ENCODE measurements at places on chromosomes 7 and 10. TPM values are rescaled to one million over a fixed set of nuclear protein-coding genes. Genes with fewer than 3 reads are reported as not detected.

JAZF1 gene
- total RNA-seq, result 15.9 TPM

GRCh38 chr7:5491251-5492019 is 67.8 kb upstream of the TNRC18 start:
- peak; percentile 54 for DNase-seq

SPDYE11 gene
- not detected for total RNA-seq

EXOC4 gene
- total RNA-seq, result 134 TPM

DNA sequence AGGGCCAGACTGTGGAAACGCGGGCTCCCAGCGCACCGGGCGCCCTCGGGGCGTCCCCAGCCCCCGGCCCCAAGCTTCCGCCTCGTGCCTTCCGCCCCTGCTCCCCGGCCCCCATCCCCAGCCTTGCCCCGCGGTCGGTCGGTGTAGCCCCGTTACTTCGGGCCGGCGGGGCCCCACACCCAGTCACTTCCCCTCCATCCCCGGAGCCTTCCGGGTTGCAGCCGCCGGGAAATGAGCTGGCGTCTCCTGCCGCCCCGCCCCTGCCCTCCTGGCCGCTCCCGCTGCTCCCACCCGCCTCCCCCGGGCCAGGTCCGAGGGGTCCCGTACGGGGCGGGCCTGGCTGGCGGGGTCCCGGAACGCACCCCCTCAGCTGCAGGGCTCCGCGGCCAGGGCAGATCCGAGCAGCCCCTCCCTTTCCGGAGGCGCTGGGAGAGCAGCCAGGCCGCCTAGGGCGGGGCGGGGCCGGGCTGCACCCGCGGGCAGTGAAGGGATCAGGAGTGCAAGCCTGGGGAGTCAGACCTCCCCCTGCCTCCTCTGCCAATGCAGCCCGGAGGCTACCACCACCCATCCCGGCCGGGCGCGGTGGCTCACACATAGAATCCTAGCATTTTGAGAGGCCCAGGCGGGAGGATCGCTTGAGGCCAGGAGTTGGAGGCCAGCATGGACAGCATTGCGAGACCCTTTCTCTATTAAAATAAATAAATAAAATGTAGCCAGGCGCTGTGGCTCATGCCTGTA is 709 bp downstream of the ARPC1B start:
- peak; percentile 97 for DNase-seq

GRCh38 chr7:143329471-143330170 is 13.7 kb downstream of the CLCN1 start:
- DNase-seq, result no peak

DNA sequence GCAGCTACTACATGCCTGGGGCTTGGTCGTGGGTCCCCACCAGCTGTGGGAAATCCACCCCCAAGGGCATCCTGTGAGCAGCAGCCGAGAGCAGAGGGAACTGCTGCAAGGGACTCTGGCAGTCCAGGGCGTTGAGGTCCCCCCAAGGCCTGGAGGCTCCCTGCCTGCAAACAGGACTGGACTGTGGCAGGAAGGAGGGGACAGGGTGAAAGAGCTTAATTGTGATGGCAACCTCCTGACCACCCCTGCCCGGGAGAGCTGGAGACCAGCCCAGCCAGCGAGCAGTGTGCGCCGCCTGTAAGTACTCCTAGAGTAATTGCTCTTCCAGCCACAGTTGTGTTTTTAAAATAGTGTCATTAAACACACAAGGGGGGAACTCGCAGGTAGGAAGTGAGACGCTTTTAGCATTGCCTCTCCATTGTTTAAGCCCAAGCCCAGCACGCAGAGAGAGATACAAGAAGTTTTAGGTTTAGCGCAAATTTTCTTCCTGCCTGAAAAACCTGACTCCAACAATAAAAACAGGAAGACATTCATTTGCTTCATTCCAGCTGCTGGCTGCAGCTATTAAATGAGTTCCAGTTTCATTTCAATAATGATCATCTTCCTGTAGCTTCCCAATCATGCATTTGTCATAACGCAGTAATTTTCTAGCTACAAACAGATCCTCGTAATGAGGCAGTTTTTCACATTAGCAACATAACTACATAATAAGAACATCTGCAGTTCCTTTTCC is 111.1 kb downstream of the EBF3 start:
- DNase-seq, result peak; percentile 32

DNA sequence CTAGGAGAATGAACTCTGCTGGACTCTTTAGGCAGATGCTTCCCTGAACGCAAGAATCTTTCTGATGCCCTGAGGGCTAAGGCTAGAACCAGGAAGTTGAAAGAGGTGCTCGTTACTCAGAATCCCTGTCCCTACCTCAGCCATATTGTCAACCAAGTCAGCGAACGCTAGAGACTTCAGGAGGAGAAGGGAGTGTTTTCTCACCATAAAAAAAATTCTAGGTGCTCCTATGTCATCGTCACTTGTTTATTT is 359.4 kb downstream of the PRPF18 start:
- DNase-seq, result no peak

SSC4D gene
- total RNA-seq, result 0.88 TPM

ELFN1 gene
- 12.7 TPM for total RNA-seq

GRCh38 chr7:124179641-124180040 is 146.8 kb upstream of the TMEM229A start:
- DNase-seq, result no peak

- DNase-seq, result no peak
Observed at GRCh38 chr7:82677493-82677892, 233.9 kb upstream of the CACNA2D1 start.

- no peak for DNase-seq
Observed at GRCh38 chr7:11026452-11027359, 53.0 kb downstream of the PHF14 start.

DNA sequence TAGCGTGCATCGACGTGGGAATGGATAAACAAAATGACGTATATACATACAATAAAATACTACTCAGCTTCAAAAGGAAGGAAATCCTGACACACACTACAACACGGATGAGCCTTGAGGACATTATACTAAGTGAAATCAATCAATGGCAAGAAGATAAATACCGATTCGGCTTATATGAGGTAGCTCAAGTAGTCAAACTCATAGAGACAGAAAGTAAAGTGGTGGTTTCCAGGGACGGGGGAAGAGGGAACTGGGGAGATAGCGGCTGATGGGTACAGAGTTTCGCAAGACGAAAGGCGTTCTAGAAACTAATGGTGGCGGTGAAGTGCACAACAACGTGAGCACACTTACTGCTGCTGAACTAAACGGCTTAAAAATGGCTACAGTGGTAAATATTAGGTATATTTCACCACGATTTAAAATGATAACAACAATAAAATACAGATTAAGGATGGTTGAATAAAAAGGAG is 516.7 kb downstream of the PARD3 start:
- no peak for DNase-seq

DNA sequence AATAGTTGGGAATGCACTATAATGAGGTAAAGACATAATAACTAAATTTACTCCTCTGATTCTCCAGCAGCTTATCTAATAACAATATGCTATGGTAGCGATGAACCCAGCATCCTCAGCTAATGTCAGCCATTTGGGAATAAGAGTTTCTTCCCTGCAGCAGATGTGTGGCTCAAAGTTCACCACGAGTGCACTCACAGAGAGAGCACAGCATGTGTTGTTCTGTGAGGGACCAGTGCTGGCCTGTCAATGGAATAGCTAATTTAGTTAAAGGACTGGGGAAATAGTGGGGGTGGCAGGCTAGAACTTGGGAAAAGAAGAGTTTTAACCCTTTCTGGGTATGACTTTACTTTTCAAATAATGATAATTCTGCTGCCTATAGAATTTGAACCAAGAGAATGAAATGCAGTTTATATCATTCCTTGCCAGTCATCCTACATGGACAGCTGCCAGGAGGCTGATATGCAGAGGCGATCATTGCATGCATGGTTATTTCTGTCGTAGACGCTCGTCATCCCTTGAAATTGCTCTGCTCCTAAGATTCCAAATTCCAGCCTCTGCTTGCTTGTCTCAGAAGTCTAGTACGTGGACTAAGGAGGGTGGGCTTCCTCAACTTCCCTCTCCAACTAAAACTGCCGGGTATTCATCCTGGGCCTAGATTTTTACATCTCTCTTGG is 355.6 kb downstream of the RNLS start:
- DNase-seq, result peak; percentile 47

- no peak for DNase-seq
Observed at GRCh38 chr7:156491435-156491834, 149.1 kb upstream of the RNF32 start.

GRCh38 chr10:113309791-113310190 is 243.1 kb upstream of the HABP2 start:
- DNase-seq, result no peak

GRCh38 chr7:142883571-142884285 is 1.8 kb downstream of the TRPV6 start:
- DNase-seq, result no peak

FANK1 gene
- total RNA-seq, result 8.5 TPM

DNA sequence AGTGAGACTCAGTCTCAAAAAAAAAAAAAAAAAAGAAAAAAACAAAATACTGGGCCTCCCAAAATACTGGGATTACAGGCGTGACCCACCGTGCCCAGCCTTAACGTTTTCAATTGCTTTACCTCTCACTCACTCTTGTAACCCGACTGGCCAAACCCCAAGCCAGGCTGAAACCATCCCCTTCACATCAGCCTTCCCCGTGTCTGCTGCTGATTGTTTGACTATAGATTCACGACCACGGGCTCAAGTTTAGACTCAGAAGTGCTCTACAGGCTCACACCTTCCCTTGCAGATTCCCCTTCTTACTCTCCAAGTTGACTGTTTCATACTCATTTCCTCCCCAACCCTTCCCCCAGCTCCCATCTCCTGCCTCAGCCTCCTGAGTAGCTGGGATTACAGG is 22.3 kb downstream of the TYW1 start:
- no peak for DNase-seq

ZNF722 gene
- total RNA-seq, result not detected

NEURL1 gene
- total RNA-seq, result under 0.01 TPM

RPEL1 gene
- 0.29 TPM for total RNA-seq

GRCh38 chr10:127649642-127650041 is 87.3 kb upstream of the FOXI2 start:
- no peak for DNase-seq

GRCh38 chr10:60288256-60288655 is 101.4 kb downstream of the ANK3 start:
- no peak for DNase-seq

LRWD1 gene
- 20.0 TPM for total RNA-seq

- no peak for DNase-seq
Observed at GRCh38 chr10:1050554-1050953, 1.6 kb upstream of the IDI1 start.

RTKN2 gene
- 8.0 TPM for total RNA-seq

DNA sequence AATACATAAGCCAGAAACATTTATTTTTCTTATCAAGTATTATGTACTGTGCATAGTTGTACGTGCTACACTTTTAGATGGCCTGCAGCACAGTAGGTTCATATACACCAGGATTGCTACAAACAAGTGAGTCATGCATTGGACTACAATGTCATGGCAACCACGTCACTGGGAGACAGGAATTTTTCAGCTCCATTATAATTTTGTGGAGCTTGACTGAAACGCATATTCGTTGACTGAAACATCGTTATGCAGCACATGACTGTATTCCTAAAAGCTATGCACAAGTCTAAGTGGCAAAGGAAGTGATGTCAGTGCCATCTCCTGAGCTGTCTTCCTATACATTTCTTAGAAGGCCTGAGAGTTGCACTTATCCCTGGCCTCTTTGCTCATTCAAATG is 871.8 kb downstream of the IPMK start:
- no peak for DNase-seq

DNA sequence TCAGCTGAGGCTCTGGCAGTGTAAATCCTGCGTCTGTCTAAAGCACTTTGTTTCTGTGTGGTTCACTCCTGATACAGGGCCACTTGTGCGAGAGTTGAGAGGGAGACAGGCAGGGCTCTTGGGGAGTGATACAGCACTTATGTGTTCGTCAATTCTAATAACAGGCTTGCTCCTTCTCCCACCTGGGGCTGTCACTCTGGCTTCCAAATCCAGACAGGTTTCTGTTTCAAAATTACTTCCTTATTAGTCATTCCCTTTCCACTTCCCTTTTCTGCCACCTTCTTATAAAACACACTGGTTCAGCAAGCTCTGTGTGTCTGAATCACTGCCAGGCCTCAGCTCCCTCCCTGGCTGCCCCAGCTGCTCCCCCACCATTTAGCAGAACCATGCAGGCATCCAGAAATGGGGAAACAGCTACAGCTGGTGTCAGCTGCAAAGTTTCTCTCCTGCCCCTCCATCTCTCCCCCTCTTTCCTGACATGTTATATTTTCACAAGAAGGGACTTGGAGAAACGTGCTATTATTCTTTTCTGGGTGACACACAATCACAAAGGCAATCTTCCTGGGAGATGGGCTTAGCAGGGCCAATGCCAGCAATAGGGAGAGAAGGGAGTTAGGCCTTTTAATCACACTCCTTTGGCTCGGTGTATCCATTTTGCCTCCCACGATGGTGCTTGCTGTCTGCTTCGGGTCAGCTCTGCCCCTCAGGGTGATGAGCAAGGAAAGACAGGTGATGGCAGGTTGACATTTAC is 58.4 kb upstream of the ZNRF2 start:
- no peak for DNase-seq

- DNase-seq, result no peak
Observed at GRCh38 chr7:45401155-45401554, 173.0 kb upstream of the ADCY1 start.

DNA sequence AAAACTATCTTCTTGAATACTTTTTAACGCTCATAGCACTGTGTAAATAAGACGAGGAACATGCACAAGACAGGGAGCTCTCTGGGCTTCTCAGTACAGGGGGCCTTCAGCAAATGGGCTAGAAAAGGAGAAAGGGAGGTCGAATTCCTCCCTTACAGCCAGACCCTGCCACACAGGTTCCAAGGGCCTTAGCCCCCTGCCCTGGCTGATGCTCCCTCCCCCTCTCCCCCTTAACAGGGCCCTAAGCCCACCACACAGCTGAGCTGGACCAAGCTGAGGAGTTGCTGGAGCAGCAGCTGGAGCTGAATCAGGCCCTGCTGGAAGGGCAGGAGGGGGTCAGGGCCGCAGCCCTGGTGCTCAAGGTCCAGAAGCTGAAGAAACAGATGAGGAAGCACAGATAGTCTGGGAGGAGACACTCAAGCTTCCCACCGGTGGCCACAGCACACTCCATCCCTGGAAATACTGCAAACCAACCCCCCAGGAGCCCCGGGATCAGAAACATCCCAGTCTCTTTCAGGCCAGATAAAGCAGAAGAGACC is 153.9 kb downstream of the SNX13 start:
- no peak for DNase-seq

DNA sequence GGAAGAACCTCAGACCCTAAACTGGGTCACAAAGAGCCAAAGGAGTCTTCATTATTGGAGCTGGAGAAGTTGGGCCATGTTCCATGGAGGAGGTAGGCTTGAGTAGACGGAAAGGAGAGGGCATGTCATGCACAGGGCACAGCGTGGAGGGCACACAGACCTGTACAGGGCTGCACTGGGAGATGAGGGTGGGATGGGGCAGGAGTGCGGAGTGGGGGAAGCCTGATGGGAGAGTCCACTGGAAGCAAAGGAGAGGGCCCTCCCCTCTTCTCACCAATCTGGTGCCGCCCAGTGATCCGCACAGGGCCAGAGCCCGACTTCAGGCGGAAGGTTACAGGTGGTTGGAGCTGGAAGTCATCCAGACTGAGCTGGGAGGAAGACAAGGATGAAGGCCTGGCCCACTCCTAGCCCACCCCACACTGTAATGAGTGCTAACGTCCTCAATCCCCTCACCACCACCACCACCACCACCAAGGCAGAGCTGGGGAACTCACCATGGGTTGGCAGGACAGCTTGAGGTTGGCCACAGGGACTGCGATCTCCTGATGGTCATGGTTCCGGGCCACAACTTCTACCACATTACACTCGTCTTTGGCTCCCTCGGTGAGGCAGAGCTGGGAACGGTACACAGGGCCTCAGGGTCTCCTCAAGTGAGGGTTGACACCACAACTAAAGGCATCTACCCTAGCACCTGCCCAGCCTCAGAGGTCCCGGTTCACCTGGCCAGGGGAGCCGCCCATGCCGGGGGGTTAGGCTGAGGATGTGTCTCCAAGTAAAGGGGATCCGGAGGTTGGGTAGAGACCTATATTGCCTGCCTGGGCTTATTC is 1.0 kb downstream of the NPM3 start:
- DNase-seq, result peak; percentile 84

FLNC gene
- total RNA-seq, result 93.7 TPM
